Left ventricle myocardium inferior (tissue), 1 donor: ENCODE measurements at places on chromosomes 16 and 17. TPM values are rescaled to one million over a fixed set of nuclear protein-coding genes. Genes with fewer than 3 reads are reported as not detected.
A peak's percentile ranks its signal among the peaks of the same experiment; 100 is the strongest.

The HCFC1R1 gene
- total RNA-seq: 48.5 TPM

DNA sequence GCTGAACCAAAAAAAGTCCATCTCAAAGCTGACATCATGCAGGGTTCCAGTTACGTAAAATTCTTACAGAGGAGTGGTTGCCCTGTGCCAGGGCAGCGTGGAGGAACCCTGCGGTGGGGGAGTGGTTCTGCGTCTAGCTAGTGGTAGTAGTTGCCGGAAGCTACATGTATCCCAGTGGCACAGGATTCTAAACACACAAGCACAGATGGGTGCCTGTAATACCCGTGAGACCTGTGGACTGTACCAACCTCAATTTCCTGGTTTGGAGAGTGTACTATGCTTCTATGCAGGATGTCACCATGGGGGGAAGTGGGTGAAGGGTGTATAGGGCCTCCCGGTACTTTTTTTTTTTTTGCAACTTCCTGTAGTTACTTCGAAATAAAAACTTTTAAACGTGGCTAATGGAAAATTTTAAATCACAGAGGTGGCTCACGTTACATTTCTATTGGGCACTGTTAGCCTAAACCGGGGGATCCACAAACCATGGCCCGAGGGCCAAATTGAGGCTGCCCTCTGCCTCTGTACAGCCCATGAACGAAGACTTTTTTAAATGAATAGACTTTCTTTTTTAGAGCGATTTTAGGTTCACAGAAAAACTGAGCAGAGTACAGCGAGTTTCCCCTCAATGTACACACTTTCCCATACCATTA is 38.5 kb downstream of the TBC1D16 start:
- H3K4me3 ChIP-seq: no peak overlapping the region
- H3K27ac ChIP-seq: no peak overlapping the region
- DNase-seq: no peak
- H3K27me3 ChIP-seq: no peaks in the 10 kb centered on the region

The PRSS22 gene
- not detected for total RNA-seq

- no peak for DNase-seq
- no peaks in the 10 kb centered on the region for H3K4me1 ChIP-seq
- H3K27me3 ChIP-seq: peaks cover 6% of the 10 kb centered on the region
- no peak overlapping the region for H3K27ac ChIP-seq
- no peak overlapping the region for H3K4me3 ChIP-seq
Observed at GRCh38 chr16:83850947-83851346, 43.2 kb downstream of the HSBP1 start.

The SCGB1C2 gene
- total RNA-seq: not detected

GRCh38 chr17:82216301-82217119 is 3.9 kb upstream of the CCDC57 start:
- no peak overlapping the region for H3K4me3 ChIP-seq
- H3K4me1 ChIP-seq: peaks cover 51% of the 10 kb centered on the region
- no peaks in the 10 kb centered on the region for H3K36me3 ChIP-seq
- H3K27ac ChIP-seq: peak overlapping the region; percentile 67

The ABCA6 gene
- total RNA-seq: 18.5 TPM

GRCh38 chr16:88430524-88431446 is 22.3 kb upstream of the ZFPM1 start:
- DNase-seq: peak; percentile 40
- H3K27me3 ChIP-seq: peaks cover 85% of the 10 kb centered on the region
- H3K27ac ChIP-seq: peak overlapping the region; percentile 30
- H3K36me3 ChIP-seq: no peaks in the 10 kb centered on the region
- H3K4me1 ChIP-seq: peaks cover 15% of the 10 kb centered on the region

DNA sequence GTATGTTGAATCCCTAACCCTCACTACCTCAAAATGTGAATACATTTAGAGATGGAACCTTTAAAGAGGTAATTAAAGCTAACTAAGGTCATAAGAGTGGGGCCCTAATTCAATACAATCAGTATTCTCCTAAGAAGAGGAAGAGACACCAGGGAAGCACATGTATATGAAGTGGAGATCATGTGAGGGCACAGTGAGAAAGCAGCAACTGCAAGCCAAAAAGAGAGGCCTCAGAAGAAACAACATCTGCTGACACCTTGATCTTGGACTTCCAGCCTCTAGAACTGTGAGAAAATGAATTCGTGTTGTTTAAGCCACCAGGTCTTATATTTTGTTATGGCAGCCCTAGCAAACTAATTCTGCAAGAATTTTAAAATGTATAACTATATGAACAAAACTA is 13.2 kb upstream of the SLFN5 start:
- no peaks in the 10 kb centered on the region for H3K36me3 ChIP-seq
- no peaks in the 10 kb centered on the region for H3K27me3 ChIP-seq
- no peak overlapping the region for H3K4me3 ChIP-seq
- DNase-seq: no peak
